ENCODE measurements at places on chromosomes 11 and 22.

DNA sequence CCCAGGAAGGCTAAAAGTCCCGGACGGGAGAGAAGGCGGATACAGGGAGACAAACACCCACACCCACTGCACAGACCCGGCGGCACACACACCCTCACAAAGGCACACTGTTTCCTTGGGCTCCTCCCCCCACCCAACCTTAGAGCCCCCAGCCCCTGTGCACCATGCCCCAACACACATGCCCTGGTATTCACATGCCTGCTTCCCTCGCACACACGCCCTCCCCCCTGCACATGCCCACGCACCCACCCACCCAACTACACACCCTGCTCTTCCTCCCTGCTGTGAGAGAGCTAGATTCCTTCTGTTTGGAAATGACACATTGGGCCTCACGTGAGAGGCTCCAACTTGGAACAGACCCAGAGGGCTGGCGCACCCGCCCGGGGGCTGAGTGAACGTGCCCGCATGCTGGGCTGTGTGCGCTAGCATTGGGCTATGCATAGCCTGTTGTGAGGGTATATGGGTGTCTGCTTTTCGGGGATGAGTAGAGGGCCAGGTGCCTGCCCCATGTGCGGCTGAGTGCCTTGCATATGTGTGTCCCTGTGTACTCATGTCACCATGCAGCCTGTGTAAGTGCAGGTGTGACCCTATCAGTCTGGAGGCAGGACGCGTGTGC is 518 bp upstream of the CHRM1 start:
- no peak for DNase-seq

DNA sequence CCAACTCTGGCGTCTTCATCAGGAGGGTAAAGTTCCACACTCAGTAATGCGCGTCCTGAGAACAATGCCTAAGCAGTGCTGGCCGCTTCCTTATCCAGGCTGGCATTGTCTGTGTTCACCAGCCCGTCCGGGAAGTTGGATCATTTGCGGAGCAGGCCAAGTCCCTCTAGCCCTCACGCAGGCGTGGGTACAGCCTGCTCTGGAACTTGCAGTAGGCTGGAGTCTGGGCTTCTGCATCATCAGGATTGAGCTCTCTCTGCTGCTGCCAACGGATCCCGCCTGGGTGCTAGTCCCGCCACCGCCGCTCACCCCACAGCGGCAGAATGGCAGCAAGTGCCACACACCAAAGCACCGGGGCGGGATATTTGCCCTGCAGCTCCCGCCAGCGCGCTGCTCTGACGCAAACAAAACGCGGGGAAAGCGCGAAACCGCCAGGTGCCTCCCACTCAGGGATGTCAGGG is 29.0 kb downstream of the GLYATL1 start:
- DNase-seq: no peak

DNA sequence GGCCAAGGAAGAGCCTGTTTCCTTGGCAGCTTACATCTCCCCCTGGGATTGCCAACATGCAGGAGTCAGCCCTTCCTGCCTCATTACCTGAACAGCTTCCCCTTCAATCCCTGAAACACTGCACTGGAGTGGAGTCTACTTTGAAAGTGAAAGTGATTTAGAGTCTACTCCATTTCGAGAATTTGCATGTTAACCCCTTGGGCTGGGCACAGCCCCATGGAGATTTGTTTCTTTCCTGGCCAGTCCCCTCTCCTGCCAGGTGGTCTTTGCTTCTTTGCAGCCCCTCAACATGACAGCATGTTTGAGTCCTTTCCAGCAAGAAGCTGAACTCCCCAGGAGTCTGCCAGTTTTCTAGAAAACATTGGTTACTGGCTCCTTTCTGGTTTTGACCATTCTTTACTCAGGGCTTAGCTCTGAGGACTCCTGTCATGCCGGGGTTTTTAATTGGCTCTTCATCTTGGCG is 59.9 kb downstream of the TRAF6 start:
- DNase-seq: no peak

GRCh38 chr11:125934473-125934872 is 11.4 kb upstream of the VSIG10L2 start:
- no peak for DNase-seq

DNA sequence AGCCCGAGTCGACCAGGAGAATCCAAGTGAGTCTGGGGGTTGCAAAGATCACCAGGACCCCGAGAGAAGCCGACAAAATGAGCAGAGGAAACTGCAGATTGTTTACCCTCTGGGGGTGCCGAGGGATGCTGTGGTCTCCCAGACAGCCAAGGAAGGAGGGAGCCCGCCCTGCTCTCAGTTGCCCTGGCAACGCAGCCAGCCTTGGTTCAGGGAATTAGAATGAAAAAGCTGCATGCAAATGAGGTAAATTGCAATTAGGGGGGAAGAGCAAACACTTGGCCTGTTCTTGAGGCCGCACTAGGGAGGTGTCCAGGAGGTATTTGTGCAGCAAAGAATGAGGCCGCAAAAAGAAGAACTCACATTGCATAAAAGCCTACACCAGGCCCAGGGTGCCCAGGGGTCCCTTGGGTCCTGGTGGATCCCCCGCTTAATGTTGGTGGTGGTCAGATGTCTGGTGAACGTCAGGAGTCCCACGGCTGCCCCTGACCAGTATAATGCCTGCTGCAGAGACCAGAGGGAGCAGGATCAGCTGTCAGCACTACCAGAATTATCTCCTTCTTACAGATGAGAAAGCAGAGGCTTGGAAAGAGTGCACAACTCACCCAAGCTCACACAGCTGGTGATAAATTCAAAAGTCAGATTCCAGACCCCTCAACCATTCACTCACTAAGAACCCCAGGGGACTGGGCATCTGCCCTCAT is 40.3 kb upstream of the ATXN10 start:
- no peak for DNase-seq
